ENCODE measurements at places on chromosomes 1 and 21.

GRCh38 chr1:152517237-152517811 is 3.0 kb downstream of the CRCT1 start:
- no peak for DNase-seq

GRCh38 chr1:13646521-13646920 is 53.5 kb upstream of the PRDM2 start:
- no peak for DNase-seq

DNA sequence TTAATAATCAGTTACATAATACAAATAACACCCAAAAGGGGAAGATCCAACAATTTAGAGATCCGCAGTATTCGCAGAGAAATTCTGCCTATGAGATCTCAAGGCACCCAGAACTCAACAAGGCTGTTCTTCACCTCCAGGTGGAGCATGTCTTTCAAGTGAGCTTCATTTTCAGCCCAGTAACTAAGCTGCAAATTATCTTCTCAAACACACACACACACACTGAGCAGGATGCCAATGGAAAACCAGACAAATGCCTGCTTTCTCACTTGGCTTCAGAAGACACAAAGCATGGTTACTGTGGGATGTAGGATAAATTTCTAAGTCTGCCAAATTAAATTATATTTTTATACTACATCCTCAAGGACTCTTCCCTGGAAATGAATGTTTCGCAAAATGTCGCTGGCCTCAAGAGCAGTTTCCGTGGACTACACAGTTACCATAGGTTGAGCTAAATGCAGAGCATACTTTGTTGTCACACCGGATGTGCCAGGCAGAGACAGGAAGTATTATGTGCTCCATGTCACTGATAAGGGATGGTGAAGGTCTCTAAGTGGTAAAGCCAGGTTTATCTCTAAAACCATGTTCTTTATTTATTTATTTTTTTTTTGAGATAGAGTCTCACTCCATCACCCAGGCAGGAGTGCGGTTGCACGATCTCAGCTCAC is 30.3 kb downstream of the UBR4 start:
- DNase-seq = peak; percentile 52

GRCh38 chr1:44568128-44568900 is 106.0 kb downstream of the TMEM53 start:
- no peak for DNase-seq

DNA sequence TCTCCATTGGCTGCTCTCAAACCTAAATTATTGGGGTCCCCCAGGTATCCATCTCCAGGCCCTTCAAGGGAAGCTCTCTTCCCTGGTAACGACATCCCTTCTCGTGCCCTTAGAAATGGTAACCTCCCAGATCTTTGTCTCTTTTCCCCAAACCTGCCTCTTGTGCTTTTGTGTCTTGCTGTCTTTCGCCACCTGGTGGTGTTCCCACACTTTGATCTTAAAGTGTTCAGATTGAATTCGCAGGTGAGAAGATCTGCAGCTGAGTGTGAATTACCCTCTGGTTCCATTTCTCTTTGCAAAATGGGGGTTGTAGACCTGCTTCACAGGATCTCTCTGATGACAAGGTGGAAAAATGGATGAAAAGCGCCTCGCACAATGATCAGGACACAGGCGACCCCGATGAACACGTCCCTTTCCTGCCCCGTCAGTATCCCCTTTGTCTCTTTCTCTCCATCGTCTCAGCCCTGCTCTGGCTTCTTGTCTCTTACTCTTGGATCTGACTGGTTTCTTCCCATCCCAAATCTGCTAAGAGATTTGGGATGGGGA is 53.1 kb downstream of the DOP1B start:
- DNase-seq = peak; percentile 34

GRCh38 chr1:26094677-26095383 is 16.8 kb upstream of the PDIK1L start:
- DNase-seq = peak; percentile 42

DNA sequence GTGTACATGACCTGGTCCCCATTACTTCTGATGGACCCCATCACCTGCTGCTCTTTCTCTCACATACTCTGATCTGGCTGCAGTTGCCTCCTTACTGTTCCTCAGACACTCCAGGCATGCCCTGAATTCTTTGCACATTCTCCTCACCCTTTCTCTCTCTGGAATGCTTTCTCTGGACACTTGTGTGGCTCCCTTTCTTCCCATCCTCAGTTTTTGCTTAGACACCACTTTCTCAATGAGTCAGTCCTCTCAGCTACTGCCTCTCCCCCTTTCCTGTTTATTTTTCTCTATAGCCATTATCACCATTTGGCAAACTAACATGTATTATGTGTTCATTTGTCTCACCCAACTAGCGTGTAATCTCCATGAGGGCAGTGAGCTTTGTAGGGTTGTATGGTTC is 28.1 kb downstream of the PLXNA2 start:
- DNase-seq = peak; percentile 81

GRCh38 chr1:10528066-10529014 is 53.6 kb downstream of the PEX14 start:
- DNase-seq = peak; percentile 91

GRCh38 chr1:24584171-24584647 is 28.3 kb downstream of the NCMAP start:
- no peak for DNase-seq

DNA sequence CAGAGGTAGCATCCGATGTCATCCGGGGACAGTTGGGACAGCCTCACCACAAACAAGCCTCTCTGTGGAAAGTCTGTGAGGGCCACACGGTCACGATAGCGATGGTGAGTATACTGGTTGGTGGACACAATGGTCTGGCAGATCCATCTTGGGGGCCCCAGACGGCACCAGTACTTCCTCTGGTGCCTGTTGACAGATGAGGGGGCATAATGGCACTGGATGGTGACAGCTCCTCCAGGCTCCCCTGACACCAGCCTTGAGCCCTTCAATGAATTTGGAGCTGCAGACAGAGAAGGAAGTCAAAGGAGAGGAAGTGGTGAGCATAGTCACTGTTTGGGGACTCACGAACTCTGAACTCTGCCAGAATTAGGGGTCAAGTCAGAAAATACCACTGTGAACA is 8.0 kb downstream of the FCAMR start:
- no peak for DNase-seq

DNA sequence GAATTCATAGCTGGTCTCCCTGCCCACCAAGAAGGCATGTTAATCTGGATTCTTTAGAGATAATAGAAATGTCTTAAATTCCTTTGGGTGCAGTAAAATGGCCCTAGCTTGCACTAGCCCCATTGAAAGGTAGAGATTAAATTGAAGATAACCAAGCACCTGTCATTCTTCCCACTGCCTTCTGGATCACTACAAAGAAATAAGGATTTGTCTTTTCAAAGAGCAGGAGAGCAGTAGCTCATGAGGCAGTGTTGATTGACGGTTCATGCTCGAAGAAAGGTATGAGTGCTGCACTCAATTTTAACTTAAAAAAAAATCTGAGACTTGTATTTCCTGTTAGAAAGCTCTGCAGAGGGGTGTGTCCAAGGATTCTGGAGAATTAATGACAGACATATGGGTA is 74.9 kb upstream of the F3 start:
- no peak for DNase-seq

GRCh38 chr1:68745451-68745850 is 248.6 kb upstream of the DEPDC1 start:
- no peak for DNase-seq

- DNase-seq = peak; percentile 73
Measured at GRCh38 chr21:16588433-16588860, 858.7 kb downstream of the USP25 start.

- no peak for DNase-seq
Measured at GRCh38 chr1:170674239-170674638, 10.3 kb downstream of the PRRX1 start.

DNA sequence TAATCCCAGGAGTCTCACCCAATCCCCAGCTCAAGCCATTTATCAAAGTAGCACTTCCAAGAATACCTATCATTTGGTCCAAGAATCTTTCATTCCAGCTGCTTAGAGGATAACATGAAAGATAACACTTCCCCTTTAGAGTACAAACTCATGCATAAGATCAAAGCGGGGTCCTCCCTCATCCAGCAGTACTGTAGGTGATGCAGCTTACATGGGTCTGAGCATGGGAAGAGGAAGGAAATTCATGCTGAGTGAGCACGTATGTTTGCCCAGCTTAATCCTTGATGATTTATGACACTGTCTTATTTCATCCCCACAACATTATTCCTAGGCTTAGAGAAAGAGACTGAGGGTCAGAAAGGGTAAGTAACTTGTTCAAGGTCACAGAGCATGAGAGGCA is 167.1 kb upstream of the GJB5 start:
- DNase-seq = no peak

DNA sequence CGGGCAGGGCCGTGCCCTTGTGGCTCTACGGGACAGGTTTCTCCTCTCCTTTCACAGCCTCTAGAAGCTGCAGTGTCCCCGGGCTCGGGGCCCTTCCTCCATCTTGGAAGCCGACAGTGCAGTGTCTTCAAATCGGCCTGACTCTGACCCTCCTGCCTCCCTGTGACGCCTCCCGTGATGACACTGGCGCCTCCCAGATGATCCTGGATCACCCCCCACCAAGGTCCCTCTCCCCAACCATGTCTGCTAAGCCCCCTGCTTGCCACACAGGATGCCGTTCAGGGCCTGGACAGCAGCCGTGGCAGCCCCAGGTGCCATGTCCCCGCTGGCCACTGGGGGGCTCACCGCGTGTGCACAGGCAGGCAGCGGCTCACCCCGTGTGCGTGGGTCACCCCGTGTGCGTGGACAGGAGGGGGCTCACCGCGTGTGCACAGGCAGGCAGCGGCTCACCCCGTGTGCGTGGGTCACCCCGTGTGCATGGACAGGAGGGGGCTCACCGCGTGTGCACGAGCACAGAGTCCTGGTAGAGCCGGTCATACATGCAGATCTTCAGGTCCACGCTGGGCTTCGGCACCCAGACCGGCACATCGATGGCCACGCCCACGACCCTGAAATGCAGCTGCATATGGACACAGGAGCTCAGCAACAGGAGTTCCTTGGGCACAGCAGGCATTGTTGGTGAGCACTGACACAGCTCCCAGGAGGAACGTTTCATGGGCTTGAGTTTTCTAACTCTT is 24.9 kb upstream of the TMEM52 start:
- peak; percentile 41 for DNase-seq

GRCh38 chr1:111101854-111102642 is 37.8 kb downstream of the DRAM2 start:
- DNase-seq = no peak

DNA sequence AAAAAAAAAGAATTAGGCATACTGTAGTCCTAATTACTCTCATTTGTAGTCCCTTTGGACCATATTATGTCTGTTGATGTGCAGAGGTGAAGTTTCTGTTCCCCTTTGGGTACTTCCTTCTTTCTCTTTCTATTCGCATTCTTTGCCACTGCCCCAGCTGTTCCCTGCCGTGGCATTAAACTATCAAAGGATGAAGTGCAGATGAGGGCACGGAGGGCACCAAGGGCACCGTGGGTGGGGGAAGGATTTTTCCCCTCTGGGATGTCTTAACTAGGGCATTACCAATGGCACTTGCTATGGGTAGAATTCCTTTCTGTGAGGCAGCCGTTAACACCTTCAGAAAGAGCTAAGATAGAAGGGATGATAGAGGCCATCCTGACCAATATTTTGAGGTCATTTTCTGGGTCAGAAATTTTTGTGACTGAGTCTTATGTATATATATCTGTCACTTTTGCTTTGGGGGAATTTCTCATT is 4.9 kb upstream of the MAPKAPK2 start:
- DNase-seq = no peak

DNA sequence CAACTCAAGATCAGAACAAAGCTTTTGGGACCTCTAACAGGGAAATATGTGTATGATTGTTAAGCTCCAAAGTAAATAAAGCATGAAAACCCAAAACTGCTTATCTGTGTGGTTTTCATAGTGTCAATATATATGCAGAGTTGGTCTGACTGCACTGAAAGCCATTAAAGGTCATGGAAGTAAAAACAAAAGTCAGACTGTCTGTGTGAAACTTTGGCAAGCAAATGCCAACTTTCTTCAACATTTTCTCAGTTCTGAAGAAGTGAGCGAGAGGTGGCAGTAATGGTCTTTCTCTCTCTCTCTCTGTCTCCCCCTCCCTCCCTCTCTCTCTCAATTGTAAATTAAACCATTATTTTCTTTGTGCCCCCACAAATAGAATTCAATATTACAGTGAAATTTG is 100.1 kb upstream of the S1PR1 start:
- DNase-seq = peak; percentile 28

DNA sequence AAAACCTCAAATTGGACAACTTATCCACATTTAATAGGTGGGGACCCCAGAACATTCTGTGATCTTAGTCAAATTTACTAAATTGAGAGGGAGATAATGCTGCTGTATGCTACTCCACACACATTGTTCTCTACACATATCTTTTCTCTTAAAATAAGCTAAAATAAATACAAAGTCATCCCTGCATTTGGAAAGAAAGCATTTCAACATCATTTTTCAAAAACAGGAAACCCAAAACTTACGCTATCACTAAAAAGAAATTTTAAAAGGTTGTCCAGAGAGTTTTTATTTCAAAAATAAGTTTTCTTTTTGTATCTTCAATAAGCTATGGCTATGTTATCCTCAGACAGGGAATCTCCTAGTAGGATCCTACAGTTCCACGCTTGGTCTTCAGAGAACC is 19.5 kb upstream of the OR6N2 start:
- DNase-seq = no peak

GRCh38 chr1:31699341-31699891 is 4.4 kb downstream of the COL16A1 start:
- DNase-seq = no peak

DNA sequence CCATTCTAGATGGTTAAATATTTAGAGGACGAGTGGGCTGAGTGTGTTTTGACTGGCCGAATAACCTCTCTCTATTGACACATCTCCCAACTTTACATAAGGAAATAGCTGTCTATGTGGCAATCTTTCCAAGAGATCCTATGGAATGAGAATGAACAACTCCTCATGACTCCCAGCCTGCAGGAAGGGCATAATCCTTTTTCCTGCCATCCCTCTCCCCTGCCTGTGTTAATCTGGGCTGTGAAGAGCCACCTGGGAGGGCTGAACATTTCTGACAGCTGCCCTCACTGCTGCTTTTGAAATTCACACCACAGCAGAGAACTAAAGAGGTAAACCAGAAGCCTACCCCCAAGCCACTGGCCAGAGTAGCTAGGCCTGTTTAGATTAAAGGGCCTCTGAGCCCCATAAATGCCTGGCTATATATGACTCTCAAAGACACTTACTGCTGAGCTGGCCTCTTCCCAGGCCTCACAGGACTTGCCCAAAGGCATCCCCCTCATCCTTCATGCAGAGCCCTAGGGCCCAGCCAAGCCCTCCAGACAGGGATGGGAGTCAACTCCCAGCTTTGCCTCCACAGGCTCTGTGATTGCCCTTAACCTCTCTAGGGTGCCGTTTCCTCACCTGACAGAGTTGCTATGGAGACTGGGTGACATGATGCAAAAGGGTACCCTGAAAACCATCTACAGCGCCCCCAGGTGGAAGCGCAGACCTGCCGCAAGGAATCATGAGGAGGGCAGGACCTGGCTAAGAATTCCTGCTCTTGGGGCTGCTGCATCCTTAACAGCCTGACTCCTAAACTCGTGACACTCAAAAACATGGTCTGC is 42.0 kb upstream of the LDLRAP1 start:
- peak; percentile 87 for DNase-seq

DNA sequence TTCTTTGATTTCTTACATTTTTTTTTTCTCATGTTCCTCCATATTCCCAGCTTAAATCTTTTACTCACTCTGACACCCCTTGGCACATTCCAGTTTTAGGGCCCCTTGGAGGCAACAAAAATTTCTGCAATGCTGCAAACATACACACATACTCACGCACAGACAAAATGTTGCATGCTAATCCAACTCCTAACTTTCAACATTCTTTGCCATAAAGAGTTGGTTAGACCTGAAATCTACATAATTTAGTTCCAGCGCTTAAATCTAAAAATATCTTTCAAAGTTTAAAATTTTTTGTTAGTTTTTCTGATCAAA is 103.9 kb downstream of the PTPN14 start:
- DNase-seq = peak; percentile 58
